ENCODE measurements at places on chromosomes 2 and 18.

DNA sequence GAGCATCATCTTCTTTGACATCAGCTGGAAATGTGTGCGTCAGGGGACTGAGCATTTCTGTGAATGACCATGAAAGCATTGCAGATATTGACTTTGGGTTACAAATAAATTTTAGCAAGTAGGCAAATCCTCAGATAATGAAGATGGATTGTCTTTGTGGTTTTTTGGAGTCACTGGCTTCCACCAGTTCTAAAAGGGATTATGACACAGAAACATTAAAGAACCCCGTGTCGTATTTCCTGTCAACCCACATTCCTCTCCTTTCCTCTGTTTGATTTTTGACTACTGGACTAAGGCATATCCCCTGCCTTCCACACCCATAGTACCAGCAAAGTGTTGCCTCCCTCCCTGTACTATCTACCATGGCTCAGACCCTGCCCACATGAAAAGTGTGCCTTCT, 268.1 kb downstream of the MYO3B start:
- DNase-seq: no peak

DNA sequence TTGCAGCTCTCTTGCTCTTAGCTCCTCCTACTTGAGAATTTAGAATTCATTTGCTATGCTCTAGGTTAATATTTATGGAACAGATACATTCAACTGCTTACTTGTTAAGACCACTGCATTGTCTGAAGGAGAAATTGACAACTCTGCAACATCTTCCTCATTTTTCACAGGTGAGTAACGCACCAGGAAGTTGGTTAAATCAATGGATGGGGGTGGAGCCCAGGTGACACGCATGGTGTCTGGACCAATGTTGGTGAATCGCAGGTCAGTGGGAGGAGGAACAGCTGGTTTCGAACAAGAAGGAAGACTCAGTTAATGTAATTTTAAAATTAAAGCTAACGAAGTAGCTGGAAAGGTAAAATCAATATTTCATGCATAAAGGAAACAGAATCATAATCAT, 44.3 kb downstream of the FN1 start:
- DNase-seq: no peak

GRCh38 chr18:44791520-44791919, 110.8 kb downstream of the SETBP1 start:
- no peak for DNase-seq

GRCh38 chr18:10239103-10239502, 215.3 kb upstream of the APCDD1 start:
- DNase-seq: no peak

- no peak for DNase-seq
Measured at GRCh38 chr2:9027884-9028283, 24.4 kb upstream of the MBOAT2 start.

DNA sequence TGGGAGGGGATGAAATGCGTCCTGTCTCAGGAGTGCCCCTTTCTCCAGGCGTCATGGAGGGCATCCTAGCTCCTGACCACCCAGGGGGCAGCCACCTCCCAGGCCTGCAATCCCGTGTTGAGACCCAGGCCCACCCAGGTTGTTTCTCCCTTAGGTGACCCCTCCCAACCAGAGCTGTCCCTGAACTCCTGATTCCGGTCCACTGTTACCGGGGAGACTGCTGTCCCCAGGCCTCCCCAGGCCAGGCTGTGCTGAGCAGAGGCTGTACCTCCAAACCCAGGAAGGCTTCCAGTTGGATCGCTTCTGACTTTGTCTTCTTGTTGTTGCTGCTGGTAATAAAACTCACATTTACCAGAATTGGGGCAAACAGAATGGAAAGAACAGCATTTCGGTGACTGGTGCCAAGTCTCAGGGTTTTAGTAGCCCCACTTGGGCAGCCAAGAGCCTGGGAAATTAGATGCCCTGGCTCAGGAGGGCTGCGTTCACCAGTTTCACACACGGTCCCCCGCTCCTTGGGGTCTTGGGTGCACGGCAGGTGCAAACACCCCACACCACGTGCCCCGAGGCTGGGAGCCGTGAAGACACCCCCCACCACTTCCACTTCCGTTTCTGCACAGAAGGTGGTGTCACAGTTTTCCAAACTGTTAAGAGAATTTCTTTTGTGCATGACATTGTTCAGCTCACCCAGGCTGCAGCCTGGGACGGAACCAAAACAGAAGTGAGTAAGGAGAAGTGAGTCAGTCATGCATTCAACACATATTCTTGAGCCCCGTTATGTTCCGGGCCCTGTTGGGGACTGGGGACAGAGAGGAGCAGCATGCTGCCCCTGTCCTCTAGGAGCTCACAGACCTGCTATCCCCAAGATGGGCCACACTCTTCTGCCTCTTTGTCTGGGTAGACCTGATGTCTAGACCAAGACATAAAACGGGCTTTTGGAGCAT, 29.4 kb downstream of the ITM2C start:
- no peak for DNase-seq

DNA sequence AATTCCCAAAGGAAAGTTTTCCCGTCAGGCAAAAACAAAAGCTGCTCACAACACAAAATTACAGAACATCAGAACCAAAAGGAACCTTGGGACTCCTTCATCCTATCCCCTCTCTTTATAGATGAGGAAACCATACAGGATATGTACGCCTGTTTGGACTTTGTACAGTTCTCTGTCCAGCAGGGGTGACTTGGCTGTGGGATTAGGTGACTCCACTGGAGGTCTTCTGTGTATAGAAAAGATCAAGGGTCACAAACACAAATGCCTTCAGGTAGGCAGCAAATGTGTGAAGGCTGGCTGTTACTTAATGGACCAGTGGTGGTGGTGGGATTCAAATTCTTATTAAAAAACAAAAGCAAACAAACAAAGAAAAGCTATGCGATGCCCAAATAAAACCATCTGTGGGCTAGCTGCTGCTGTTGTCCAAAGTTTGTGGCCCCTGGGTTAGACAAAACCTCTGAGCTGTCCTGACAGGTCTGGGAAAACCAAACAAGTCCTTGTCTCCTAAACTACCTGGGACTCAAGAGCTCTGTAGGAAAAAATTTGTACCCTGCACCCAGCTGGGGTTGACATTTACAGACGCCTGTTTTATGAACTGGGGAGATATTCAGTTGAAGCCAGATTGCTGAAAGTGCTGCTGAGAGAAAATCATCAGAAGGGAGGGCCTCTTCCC, 1.3 kb upstream of the CEP68 start:
- no peak for DNase-seq

GRCh38 chr2:111930875-111931274, 32.5 kb downstream of the MERTK start:
- no peak for DNase-seq

DNA sequence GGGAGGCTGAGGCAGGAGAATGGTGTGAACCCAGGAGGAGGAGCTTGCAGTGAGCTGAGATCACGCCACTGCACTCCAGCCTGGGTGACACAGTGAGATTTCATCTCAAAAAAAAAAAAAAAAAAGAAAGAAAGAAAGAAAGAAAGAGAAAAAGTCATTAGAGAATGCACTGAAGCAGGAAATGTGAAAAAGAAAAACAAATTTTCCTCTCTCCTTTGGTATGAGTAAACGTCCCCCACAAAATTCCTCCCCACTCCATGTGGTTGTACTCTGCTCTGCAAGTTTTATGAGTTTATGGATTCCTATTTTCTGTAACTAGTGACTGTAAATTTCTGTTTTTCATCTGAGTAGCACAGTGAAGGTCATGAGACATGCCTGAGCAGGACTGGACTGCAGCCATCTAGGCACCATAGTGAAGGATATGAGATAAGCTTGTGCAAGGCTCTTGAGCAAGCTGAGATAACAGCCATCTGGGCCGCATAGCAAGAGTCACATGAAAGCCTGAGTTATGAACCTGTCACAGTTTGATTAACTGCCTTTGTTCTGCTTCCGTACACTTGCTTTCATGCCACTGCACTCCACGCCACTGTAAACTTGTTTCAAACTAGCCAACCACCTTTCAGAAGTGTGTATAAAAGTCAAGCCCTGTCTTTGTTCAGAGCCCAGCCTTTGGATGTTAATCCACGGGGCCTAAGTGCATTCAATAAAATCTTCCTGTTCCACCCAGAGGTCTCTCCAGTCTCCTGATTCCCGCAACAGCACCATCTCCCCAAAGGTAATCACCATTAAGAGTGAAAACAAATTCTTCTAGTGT, 50.2 kb downstream of the SKA1 start:
- DNase-seq: no peak

GRCh38 chr18:74019864-74020263, 127.8 kb downstream of the FBXO15 start:
- DNase-seq: no peak

GRCh38 chr2:161169335-161169734, 9.1 kb downstream of the TANK start:
- no peak for DNase-seq

- no peak for DNase-seq
Measured at GRCh38 chr2:134370655-134371445, 117.0 kb downstream of the MGAT5 start.

GRCh38 chr2:174051741-174052583, 86.8 kb upstream of the SP3 start:
- DNase-seq: peak; percentile 46

DNA sequence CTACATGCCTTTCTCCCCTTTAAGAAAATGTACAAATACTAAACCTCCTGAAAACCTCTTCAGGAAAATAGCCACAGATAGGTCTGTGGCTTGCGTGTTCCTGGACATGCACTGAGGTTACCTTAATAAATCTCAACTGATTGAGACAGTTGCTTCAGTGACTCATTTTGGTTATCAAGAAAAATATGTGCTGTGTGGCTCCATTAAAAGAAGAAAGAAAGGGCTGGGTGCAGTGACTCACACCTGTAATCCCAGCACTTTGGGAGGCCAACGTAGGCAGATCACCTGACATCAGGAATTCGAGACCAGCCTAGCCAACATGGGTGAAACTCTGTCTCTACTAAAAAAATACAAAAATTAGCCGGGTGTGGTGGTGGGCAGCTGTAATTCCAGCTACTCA, 27.1 kb downstream of the CREG2 start:
- no peak for DNase-seq

DNA sequence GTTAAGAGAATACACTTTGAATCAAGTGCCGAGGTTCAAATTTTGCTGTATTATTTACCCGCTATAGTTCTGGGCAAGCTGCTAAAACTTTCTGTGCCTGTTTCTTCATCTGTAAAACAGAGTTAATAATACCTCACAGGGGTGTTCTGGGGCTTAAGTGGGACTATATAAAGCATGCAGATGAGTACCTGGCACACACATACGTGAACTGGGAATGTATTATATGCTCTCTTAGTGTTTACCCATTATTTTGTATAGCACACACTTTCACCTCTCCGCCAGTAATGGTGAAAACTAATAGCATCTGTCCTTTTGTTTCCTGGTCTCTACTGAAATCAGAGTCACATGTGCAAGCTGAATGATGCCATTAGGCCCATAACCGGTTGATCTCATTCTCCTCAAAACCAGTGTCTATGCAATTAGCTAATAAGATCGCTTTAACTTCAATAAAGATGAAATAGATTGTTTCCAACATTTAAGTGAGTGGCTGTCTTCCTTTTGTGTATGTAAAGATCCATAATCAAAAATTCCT, 3.8 kb upstream of the CDKL4 start:
- no peak for DNase-seq

Measured in left colon (tissue), 2 donors.